ENCODE measurements at places on chromosomes 13 and 19. TPM values are rescaled to one million over a fixed set of nuclear protein-coding genes. Genes with fewer than 3 reads are reported as not detected.
A peak's percentile ranks its signal among the peaks of the same experiment; 100 is the strongest.

Gene CYP4F12
- total RNA-seq: not detected

Gene NBEA
- 0.42 TPM for total RNA-seq

Gene NLRP4
- total RNA-seq: not detected

- H3K4me1 ChIP-seq: peaks cover 3% of the 10 kb centered on the region
- peaks cover 3% of the 10 kb centered on the region for H3K36me3 ChIP-seq
- no peak within 1 kb of the TSS for H3K27ac ChIP-seq
- H3K4me3 ChIP-seq: peak within 1 kb of the TSS; percentile 58
- DNase-seq: peak; percentile 62
Observed at GRCh38 chr13:49220036-49220855, at the start of gene MLNR. Gene MLNR (plus strand): TSS chr13:49220338. CDS start chr13:49220338, 0 bp downstream.

GRCh38 chr19:15038294-15038693 is 11.0 kb upstream of the CASP14 start:
- H3K4me1 ChIP-seq: no peaks in the 10 kb centered on the region
- H3K27ac ChIP-seq: no peak overlapping the region
- H3K4me3 ChIP-seq: no peak overlapping the region
- DNase-seq: no peak
- peaks cover 22% of the 10 kb centered on the region for H3K27me3 ChIP-seq

Gene CLDND2
- total RNA-seq: 2.0 TPM

Gene CEACAM20
- not detected for total RNA-seq

GRCh38 chr19:48348045-48348444 is 15.7 kb downstream of the TMEM143 start:
- DNase-seq: no peak
- H3K27me3 ChIP-seq: no peaks in the 10 kb centered on the region
- peaks cover 5% of the 10 kb centered on the region for H3K36me3 ChIP-seq
- peaks cover 5% of the 10 kb centered on the region for H3K4me1 ChIP-seq

DNA sequence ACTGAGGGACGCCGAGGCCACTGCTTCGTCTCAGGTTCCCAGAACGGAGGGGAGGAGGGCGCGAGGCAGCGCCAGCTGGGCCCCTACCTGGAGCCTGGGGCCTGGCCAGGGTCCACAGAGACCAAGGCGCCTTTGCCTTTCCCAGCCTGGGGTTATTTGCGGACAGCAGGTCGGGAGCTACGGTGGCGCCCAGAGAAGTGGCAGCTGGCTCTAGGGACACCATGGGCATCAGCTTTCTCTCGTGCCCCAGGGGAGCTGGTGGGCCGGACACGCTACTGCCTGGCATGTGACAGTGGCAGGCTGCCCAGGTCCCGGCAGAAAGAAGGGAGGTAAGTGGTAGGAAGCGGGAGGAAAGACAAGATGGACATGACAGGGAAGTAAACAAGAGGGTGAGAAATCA is 19.0 kb downstream of the AKT2 start:
- H3K4me1 ChIP-seq: peaks cover 34% of the 10 kb centered on the region
- H3K27me3 ChIP-seq: no peaks in the 10 kb centered on the region
- no peak overlapping the region for H3K27ac ChIP-seq
- peaks cover 37% of the 10 kb centered on the region for H3K36me3 ChIP-seq
- no peak for DNase-seq

Gene DNAJC15
- total RNA-seq: 13.9 TPM

Gene KIRREL2
- 2.4 TPM for total RNA-seq

DNA sequence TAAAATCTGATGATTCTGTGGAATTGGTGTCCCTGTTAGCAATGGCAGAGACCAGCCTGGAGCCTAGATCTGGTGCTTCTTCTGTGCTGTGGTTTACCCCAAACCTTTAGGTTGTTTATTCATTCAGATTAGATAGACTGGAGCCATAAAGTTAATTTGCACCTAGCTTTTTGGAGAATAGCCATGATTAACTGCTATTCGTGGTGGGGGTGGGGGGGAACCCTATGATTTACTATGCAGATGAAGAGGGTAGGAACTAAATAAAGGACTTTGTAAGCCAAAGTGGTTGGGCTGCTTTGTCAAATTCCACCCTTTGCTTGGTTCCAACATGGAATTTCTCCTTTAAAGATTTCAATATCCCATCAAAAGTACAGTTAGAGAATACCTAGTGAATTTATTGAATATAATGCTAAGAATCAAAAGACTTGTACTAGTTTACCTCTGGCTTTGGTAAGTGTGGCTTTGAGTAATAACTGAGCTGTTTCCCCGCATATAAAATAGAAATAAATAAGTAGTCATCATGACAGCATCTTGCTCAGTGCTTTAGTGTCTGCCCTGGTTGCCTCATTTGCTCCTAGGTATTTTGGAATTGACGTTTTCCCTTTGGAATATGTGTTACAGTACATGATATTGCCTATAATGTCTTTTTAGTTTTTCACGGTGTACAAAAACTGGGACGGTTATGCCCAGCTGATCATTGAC is 27.6 kb downstream of the SKA3 start:
- peak overlapping the region; percentile 6 for H3K27ac ChIP-seq
- H3K36me3 ChIP-seq: peaks cover 15% of the 10 kb centered on the region
- H3K4me3 ChIP-seq: no peak overlapping the region
- no peaks in the 10 kb centered on the region for H3K27me3 ChIP-seq
- DNase-seq: no peak

DNA sequence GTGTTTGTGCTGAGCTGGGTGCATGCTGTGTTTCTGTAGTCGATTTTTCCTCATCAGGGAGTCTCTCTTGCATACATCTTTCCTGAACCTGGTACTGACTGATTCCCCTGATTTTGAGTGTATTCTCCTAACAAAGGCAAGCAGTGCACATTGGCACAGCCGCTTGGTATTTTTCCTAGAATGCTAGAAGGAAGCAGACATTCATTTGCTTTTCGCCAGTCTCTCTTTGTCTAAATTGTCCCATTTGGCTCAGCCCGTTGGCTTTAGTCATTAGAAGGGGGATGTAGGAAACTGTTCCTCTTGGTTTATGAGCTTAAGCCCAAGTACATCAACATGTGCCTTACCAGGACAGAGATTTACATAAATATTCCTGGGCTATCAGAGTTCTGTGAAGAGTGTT is 266.1 kb upstream of the TMTC4 start:
- peaks cover 17% of the 10 kb centered on the region for H3K27me3 ChIP-seq
- H3K4me3 ChIP-seq: no peak overlapping the region

DNA sequence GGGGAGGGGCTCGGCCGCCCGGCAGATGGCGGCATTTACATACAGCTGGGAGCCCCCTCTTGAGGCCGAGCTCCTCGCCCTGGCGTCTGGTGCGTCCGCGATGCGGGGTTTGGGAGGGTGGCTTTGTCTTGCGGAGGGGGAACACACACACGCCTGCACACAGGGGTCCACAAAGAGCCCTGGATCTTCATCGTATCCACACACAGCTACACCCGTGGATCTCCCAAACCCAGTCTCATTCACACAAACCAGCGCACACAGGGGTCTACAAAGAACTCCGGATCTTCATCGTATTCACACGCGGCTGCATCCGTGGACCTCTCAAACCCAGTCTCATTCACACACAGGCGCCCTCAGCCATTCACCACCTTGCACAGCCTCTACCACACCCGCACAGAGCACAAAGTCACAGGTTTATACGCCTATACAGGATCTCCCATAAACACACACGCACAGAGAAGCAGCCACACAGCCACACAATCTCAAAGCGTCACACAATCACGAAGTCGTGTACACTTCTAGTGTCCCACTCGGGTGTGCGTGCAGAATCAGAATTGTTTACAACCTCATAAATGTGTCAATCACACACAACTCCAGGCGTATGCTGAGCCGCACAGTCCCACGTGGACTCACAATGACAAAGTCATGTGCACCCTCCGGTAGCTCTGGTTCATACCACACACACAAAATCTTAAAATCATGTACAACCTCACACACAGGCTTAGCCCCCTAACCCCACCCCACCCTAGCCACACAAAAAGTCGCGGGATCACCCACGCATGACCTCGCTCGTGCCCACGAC is 550 bp upstream of the DLL3 start:
- DNase-seq: peak; percentile 13
- no peak overlapping the region for H3K27ac ChIP-seq
- H3K4me1 ChIP-seq: peaks cover 15% of the 10 kb centered on the region
- no peaks in the 10 kb centered on the region for H3K36me3 ChIP-seq
- H3K4me3 ChIP-seq: peak overlapping the region; percentile 15
- H3K27me3 ChIP-seq: peaks cover 58% of the 10 kb centered on the region

Gene TPGS1
- 10.3 TPM for total RNA-seq

- H3K4me1 ChIP-seq: peaks cover 4% of the 10 kb centered on the region
- no peak for DNase-seq
- no peak overlapping the region for H3K27ac ChIP-seq
- no peaks in the 10 kb centered on the region for H3K27me3 ChIP-seq
- H3K36me3 ChIP-seq: no peaks in the 10 kb centered on the region
- H3K4me3 ChIP-seq: no peak overlapping the region
Observed at GRCh38 chr19:17993076-17993813, 14.7 kb upstream of the ARRDC2 start.

GRCh38 chr13:110867380-110867779 is 47.5 kb downstream of the ANKRD10 start:
- H3K36me3 ChIP-seq: no peaks in the 10 kb centered on the region
- H3K27ac ChIP-seq: no peak overlapping the region
- peaks cover 54% of the 10 kb centered on the region for H3K27me3 ChIP-seq
- no peak overlapping the region for H3K4me3 ChIP-seq
- no peak for DNase-seq
